ENCODE measurements at places on chromosomes 3 and 15.

- peak; percentile 58 for DNase-seq
These were observed 4.2 kb upstream of the WNT5A start for GRCh38 chr3:55491296-55491816.

DNA sequence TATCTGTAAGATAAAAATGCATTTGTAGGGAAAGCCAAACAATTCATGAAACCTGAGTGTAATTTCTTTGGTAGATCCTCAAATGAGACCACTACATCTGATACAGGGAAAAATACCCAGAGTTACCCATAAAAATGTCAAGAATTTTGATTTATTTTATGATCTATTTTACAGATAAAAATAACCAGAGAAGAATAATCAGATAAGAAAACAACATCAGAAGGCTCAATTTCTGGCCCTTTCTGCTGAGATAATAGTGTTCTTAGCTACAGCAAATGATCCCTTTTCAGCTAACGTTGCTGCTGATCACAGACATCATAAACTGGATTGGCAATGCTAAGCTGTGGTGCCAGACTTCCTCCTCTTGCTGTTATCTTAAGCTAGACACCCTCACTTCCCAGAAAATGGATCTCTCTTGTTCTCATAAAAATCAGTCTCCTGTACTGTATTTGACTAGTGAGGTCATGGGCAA lies 21.3 kb upstream of the TMEM108 start:
- no peak for DNase-seq

DNA sequence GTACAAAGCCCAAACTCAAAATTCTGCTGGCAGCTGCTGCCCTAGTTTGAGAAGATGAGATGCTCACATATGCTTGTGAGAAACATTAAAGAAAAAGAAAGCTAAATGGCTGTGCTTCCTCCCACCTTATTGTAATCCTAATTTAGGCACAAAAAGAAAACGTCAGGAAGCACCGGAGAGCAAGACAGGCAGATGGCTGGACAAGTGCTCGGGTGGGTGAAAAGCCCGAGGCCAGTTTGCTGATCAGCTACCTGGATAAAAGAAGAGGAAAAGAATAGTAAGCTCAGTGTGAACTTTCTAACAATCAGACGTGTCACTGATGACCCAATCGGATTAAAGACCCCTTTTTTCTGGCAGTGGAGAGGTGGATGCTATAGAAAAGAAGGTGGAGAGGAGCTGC lies 368.0 kb upstream of the ATP10A start:
- no peak for DNase-seq

DNA sequence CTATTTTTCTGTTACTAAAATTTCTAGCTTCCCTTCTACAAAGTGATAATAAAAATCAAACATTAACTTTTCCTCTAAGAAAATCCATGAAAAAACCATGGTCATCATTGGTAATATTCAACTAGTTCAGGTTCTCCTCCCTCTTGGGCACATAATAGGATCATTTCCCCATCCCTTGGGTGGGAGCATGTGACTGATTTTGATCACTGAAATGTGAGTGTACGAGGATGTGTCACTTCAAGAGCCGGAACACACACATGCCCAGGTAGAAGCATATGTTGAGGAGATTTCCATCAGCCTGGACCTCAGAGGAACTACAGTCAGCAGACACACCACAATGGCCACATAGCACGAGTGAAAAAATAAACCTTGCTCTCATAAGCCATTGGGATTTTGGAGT lies 36.1 kb downstream of the AP3S2 start:
- no peak for DNase-seq

DNA sequence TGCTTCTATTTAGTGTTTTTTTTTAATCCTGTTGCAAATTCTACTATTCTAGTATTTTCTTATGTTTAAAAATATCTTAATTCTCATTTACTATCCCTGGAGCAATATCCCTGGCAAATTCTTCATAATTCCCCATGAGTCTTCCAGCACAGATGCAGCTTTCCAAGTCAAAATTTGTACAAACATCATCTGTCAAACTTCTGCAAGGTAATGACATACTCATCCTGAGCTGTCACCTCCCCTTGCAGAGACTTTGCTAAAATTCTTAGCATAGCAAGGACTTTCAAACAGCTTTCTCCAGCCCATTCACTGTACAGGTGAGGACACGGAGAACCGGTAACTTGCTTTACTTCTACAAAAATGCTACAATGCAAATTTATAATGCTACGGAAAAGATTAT lies 28.6 kb upstream of the VGLL4 start:
- DNase-seq = no peak

DNA sequence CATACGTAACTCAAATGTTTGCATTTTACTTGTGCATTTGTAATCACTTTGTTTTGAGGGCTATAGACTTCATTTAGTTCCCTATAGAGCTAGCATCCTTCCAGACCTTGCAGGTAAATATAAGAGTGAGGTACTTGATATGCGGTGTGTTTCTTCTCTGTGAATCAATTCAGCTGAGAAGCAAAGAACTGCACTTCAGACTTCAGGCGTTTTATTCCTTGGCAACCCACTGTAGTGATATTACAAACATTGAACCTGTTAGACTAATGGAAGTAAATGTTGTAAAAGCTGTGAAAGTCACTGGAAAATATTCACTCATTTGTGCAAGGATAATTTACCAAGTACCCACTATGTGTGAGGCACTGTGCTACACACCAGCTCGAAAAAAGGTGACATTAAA lies 94.1 kb upstream of the CHL1 start:
- DNase-seq = no peak

DNA sequence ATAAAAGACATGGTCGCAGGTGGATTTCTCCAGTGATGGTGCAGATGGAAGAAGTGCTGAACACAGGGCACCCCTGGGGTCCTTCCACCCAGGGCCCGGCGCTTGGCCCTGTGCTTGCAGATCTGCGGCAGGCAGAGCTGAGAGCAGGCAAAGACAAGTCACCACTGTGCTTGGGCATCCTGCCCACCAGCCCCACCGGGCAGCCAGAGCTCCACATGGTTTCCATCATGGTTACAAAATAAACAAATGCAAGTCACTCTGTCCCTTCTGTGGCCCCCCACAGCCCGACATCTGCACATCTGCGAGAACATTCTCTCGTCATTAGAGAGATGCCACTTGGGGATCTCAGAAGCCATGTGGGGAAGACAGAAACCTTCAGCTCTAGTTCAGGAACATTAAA lies 37.6 kb upstream of the SFMBT1 start:
- DNase-seq = no peak

DNA sequence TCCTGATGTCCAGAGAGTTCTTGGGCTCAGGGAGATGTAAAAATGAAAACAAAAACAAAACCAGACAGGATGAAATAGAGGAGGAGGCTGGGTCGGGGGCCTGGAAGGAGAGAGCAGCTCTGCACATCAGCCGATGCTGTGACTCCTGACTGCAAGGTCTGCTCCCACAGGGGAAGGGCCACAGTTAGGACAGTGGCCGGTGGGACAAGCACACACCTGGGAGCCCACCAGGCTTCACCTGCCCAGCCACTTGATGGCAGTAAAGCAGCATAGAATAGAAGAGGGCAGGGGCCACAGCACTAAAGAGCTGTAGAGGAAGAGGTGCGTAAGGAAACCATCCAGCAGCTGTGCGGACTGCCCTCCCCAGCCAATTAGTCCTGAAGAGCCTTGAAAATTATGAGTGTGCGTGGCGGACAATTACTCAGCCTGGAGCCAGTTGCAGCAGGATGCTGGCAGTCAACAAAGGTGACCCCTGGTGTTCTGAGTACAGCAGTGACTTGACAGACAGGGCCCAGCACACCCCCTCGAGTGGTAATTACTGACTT lies 29.8 kb downstream of the ALS2CL start:
- DNase-seq = no peak
